ENCODE measurements at places on chromosomes 2 and 18.

DNA sequence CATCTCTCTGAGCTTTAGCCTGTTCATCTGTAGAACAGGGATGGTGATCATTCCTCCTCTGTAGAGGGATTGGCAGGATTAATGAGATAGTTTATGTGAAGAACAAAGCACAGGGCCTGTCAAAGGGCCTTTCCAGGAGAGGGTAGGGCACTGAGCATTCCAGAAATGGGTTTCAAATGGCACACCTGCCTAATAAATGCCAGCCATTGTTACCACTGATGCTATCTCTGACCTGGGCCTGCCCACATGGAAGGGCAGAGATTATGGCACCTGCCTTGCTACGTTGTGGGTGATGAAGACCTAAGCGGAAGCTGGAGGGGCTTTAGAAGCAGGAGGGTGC is 31.0 kb upstream of the GMPPA start:
- DNase-seq = no peak

- DNase-seq = no peak
Observed at GRCh38 chr2:120983344-120983743, 247.7 kb downstream of the GLI2 start.

DNA sequence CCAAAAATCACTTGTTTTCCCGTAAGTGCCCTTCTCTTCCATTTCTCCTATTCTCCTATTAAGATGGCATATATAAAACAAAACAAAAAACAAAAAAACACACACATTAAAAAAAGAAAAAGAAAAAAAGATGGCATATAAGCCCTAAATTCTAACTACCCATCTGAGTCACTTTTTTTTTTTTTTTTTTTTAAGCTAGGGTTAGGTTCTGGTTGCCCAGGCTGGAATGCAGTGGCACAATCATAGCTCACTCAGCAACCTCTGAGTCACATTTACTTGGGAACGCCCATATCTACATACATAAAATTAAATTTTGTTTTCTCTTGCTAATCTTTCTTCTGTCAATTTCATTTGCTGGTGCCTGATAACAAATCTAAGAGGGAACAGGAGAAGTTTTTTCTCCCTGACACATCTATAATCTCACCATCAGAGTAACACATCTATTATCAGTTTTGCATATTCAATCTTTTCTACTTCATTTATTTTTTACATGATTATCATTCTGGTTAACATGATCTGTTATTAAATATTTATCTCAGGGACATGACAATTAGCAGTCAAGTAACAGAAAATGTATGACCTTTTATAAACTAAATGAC is 52.1 kb downstream of the EEF1B2 start:
- no peak for DNase-seq

GRCh38 chr2:160309585-160309984 is 109.5 kb upstream of the ITGB6 start:
- DNase-seq = no peak

GRCh38 chr2:203585516-203585915 is 50.4 kb upstream of the RAPH1 start:
- no peak for DNase-seq

DNA sequence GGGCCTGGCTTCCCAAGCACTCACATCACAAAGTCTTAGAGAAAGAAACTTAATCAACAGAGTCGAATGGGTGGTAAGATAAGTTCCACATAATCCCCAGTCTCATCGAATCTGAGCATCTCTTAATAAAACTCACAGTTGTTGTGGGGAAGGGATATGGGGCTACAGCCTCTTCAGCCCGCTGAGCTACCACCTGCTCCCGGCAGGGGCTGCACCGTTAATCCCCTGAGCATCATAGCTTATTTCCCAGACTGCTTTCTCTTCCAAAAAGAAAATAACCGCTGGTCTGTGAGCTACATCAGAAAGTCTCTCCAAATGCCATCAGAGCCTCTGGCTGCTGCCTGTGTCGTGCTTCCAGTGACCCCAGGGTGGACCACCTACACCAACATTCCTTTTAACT is 139.4 kb upstream of the CELF4 start:
- DNase-seq = no peak

DNA sequence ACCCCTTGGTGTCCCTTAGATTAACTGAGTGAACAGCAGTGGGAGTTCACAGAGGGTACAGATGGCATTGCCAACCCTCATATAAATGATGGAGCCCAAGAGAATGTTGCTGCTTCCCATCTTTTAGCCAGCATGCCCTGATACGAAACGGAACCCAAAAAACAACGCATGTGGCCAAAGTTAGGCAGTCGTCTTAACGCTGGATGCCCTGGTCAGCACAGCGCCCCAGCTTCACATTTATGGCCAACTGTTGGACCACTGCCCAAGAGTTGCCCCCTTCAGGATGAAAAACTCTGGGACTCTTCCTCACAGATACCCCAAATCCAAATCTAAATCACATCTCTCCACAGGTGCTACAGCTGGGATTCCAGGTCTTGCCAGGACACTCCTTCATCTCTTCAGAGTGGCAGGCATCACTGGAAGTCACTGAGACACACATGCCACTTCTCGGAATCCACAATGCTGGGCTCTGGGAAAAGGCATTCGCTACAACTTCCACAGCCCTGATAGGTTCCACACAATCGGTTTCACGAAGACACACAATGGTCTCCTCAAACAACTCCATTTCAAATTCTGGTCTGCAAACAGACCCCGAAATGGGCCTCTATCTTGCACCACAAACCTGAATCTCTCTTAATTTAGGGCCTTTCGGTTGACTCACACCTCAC is 44.6 kb downstream of the LONRF2 start:
- no peak for DNase-seq

GRCh38 chr2:114714313-114714712 is 271.9 kb downstream of the DPP10 start:
- DNase-seq = no peak

- no peak for DNase-seq
Observed at GRCh38 chr2:190119257-190119656, 56.7 kb upstream of the MSTN start.

DNA sequence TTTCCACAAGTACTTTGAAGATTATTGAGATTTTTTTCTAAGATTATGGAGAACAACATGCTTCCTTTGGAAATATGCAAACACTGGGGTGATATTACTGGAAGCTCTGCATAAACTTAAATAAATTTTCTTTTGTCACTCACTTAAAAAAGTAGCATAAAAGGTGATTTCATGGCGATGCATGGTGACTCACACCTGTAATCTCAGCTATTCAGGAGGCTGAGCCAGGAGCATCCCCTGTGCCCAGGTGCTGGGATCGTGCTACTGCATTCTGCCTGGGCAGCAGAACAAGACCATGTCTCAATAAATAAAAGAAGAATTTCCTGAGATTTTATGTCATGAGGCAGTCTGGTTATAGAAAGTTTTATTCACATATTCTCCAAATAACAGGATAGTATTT is 679.1 kb upstream of the CDH2 start:
- DNase-seq = no peak

- no peak for DNase-seq
Observed at GRCh38 chr2:239195318-239195871, 205.4 kb downstream of the HDAC4 start.

DNA sequence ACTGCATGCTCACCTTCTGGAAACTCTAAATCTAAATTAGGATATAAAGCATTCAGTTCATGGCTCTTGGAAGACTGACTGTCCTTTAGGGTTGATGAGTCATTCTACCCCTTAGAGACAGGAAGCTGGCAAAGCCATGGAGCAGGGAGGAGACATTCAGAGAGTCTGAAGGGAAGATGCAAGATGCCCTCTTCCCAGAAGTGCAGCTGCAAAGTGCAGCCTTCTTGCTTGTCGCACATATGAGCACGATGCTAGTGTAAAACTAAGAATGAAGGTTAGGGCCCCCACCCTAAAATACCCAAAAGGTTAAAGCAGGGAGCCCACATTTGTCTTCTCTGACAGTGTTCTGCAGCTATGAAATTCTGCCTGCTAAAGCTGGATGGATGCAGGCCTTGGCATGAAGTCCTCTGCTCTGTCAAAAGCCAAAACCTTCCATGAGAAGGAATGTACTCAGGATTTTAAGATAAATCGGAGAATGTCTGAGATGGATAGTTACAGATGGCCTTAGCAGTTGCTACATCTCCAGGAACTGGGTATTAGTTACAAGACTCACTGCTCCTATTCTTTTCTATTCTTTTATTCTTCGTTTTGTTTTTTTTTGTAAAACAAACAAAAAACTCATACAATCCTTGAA is 89.7 kb downstream of the POLE4 start:
- no peak for DNase-seq

GRCh38 chr18:27501671-27502070 is 316.6 kb upstream of the CHST9 start:
- peak; percentile 8 for DNase-seq

DNA sequence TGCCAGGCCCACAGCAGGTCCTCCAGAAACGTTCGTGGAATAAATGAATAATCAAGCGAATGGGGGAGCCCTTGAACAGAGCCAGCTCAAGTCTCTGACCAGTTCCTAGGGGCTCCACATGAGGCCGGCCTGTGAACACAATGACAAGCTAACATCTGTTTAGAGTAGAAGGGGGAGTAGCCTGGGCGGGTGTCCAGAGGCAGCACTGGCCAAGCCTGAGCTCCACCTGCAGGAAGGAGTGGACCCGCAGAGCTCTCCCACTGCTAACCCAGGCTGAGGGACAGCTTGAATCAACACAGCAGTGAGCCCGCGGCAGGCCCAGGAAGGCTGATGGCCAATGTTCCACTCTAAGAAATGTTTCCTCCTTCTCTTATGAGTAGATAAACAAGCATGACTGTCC is 234.8 kb upstream of the RAB6C start:
- DNase-seq = no peak

- peak; percentile 10 for DNase-seq
Observed at GRCh38 chr18:26621161-26622026, 73.0 kb upstream of the KCTD1 start.

DNA sequence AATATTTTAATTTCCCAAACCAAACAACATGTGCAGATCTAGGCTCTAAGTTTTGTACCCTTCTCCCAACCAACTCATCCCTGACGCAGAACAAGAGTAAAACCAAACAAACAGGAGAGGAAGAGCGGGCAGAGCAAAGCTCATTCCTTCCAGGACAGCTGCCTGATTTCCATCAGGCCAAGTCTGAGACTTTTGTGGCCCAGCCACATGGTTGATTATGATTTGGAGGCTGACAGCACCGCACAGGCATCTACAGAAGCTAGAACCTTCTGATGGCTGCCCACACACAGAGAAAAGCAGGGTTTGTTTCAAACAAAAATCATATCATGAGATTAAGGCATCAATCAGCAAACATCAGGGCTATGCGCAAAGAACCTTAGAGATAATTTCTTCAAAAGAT is 262.6 kb downstream of the TNS1 start:
- DNase-seq = no peak

GRCh38 chr2:84838434-84839145 is 42.3 kb downstream of the TRABD2A start:
- DNase-seq = no peak

- DNase-seq = no peak
Observed at GRCh38 chr2:24855022-24855622, 61.9 kb downstream of the CENPO start.

DNA sequence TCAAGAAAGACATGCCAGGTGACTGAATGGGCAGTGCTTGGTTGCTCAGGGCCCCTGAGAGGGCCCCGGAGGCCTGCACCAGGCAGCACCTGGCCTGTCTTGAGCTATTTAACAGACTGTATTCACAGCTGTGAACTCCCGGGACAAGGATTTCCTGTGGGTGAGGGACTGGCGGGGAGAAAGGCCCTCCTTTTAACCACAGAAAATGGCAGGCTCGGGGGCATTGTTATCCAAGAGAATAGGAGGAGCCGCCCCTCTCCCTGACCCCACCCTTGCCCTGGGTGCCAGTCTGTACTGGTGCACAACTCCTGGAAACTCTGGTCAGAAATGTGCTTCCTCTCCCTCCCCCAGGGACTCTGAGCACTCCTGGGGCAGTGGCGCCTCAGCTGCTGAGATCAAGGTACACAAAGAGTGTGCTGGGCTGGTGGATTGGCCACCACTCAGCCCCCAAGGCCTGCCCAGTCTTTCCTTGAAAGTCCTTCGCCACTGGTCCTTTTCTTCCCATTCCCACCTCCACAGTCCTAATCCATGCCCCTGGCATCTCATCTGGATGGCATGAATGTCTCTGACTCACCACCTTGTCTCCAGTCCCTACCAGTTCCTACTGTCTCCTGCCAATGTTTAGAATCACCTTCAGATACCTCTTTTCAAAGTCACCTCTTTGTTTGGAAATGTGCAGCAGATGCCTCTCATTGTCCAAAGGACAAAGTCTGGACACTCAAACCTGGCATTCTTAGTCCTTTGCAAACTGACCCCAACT is 19.6 kb upstream of the EPAS1 start:
- no peak for DNase-seq

DNA sequence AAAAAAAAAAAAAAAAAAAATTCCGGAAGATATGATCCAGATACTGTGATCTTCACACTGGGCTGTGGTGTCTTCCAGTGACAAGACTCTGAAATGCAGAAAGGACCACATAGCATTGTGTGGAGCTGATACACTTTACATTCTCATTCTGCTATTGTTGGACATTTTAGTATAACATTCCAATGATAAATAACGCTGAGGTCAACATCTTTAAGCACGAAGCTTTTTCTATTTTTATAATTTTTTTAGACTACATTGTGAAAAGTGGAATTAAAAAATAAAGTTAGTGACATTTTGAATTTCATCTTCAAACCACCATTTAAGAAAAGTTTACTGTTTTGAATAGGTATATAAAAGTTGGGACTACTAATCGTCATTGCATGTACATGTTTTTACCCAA is 62.7 kb downstream of the CDCA7 start:
- DNase-seq = no peak

- no peak for DNase-seq
Observed at GRCh38 chr2:31199206-31199605, 18.1 kb downstream of the CAPN14 start.

DNA sequence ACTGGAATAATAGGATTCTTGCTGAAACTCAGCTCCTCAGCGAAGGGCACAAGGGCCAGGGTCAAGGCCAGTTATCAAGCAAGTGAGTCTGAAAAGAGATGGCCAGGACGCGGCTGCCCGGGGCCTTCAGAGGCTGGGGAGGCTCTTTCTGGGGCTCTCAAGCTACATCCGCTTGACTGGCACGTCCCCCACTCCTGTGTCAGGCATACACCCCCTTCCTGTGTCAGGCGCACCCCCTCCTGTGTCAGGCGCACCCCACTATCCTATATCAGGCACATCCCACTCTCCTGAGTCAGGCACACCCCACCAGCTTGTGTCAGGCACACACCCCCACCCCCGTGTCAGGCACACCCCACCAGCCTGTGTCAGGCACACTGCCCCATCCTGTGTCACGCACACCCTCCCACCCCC is 91.8 kb downstream of the TPO start:
- no peak for DNase-seq
